Frontal cortex (tissue), 4 donors: ENCODE measurements at places on chromosomes 1 and 21. TPM values are rescaled to one million over a fixed set of nuclear protein-coding genes. Genes with fewer than 3 reads are reported as not detected.
A peak's percentile ranks its signal among the peaks of the same experiment; 100 is the strongest.

DNA sequence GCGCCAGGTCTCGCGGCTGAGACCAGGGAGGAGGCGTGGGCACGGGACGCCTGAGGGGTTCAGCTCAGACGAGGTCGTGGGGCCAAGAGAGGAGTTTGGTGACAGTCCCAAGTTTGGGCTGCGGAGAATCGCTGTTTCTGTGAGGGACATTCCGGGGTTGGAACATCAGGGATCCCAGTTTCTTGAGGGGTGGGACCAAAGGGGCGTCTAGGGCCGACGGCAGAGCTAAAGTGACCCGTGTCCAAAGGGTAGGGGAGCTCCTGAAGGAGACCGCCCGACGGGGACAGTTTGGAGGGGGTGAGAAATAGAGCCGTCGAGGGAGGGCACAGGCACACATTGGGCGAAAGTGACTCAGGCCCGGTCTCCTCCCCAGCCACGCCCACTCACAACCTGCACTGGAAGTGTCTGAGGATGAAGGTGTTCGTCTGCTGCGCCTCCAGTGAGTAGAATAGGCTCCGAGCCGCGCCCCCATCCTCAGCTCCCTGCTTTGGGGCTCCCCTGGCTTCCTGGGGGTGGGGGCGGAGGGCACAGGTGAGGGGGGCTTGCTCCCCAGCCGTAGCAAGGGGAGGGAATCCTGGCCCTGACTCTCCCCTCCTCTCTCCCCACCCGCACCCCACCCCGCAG, 7.0 kb downstream of the EFNA3 start:
- DNase-seq: peak; percentile 44

DNA sequence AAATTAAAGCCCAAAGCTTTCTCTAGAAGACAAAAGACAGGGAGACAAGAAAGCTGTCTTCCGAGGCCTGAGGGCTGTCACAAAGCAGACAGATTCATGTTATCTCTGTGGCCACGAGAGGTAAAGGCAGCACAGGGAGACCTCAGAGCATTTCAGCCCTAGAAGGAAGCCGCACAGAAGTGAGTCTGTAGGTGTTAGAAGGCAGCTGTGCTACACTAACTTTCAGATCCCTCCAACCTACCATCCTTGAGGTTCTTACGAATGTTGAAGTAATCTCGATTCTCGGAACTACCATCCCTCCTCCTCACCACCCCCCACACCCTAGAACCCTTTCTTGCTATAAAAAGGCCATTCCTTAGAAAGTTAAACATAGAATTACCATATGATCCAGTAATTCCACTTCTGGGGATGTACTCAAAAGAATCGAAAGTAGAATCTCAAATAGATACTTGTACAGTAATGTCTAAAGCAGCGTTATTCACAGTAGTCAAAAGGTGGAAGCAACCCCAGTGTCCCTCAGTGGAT, 21.5 kb upstream of the LYST start:
- DNase-seq: peak; percentile 23

SLFNL1 gene
- total RNA-seq: 0.82 TPM

HSPB7 gene
- not detected for total RNA-seq

RGSL1 gene
- 0.82 TPM for total RNA-seq

TFF3 gene
- total RNA-seq: not detected
